ENCODE measurements at places on chromosomes 5 and 9.

DNA sequence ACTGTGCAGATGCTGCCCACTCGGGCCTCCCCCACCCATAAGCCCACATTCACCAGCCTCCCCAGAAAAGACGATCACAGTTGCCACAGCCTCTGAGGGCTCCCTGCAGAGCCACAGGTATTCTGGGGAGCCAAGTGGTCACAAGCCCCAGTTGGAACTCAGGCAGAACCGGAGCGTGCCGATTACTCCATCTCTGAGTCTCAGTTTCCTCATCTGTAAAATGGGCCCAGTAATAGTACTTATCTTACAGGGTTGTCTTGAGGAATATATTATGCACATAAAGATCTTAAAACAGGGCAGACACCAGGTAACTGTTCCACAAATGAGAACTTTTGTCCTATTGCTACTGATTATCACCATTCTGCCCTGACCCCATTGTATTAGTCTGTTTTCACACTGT lies 57.7 kb upstream of the FUBP3 start:
- no peak for DNase-seq

DNA sequence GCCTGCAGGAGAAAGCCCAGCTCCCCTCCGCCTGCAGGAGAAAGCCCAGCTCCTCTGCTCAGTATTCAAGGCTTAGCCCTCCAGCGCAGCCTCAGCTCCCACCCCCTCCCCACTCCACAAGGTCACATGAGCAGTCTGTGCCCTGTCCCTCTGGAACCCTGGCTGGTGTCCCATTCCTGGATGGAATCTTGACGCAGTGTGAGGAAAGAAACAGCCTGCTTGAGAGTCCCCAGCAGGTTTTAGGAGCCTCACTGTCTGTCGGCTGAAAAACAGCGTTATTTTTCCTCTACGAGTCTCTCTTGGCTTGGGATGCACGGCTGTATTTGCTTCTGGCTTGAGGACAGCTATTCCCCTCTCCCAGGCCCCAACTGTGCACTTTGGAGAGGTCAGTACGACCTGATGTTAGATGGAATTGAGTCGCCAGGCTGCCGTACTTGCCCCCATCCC lies 210.1 kb upstream of the TRIM32 start:
- no peak for DNase-seq

DNA sequence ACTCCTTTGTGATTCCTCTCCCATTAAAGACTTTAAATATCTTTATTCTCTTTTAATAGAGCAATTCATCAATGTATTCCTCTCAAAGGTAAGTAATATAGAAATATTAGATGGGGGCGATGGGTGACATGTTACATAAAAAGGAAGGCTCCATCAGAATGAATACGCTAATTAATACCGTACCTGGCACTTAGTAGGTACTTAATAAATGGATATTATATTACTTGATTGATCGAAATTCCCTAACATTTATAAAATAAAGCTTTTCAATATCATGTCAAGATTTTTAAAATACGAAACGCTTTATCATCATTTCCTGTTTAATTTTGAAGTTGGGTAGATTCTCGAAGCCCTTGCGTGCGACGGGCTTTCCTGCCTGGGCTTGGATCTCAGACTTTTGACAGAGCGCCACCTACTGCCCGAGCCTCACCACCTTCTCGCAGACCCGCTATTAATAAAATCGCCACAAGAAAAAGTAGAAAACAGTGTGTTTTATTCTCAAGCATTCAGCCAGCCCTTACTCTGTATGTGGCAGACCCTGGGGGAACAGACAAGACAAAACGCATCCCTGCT lies 99.4 kb downstream of the C5orf15 start:
- peak; percentile 73 for DNase-seq

GRCh38 chr5:172834415-172835289 lies 601 bp downstream of the ERGIC1 start:
- DNase-seq: peak; percentile 53

DNA sequence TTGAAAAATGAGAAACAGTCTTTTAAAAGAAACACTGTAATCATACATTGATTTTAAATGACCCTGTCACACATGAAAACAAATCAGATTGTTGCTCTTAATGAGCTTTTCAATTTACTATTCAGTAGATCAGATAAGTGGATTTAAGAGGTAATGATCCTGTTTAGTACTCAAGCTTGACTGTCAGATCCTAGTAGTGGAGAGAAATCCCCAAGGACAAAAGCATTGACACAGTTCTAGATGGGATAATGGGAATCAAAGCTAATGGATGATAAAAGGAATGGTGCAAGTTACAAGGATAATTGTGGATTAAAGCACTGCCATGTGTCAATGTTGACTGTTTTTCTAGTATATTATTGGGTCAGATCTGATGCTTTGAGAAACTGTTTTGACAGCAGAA lies 142.3 kb upstream of the TLX3 start:
- no peak for DNase-seq

DNA sequence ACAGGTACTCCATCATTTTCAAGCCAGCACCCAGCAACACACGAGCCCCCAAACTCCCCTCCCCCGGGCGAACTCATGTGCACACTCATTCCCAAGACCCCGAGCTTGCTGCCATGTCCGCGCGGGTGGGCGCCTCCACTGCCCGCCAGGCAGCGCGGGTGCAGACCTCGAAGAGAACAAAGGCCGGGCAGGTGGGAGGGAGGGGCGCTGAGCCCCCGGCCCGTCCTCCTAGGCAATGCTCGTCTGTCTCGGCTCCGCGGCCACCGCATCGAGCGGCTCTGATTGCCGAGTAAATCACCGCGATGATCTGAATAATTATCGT lies 47.1 kb upstream of the PSD2 start:
- no peak for DNase-seq

DNA sequence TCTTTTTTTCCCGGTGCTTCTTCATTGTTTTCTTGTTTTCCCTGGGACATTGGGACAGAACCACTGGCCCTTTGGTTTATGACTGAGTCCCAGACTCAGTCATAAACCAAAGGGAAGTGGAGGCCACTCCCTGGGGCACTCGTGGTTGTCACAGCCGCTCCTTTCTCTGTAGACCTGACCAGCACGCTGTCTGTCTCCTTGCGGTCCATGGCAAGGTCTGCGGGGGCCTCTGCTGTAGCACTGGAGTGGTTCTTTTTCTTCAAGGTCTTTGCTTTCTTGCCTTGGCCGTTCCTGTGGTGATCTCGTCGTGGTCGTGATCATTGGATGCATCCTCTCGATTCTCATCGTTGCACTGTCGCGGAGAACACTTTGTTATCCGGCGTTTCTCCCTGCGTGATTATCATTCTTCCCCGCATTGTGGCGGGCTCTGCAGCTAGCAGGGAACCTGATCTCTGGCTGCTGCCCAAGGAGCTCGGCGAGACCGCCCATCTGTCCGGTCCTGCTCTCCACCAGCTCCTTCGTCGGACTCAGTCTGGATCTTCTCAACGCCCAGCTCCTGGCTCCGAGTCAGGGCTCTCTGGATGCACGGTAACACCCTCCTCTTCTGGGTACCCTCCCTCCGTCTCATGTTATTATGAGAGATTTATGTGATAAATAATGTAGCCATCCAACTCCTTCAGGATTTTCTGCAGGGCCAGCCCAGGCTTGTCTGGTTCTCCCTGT lies 43.5 kb upstream of the MPDZ start:
- DNase-seq: no peak

DNA sequence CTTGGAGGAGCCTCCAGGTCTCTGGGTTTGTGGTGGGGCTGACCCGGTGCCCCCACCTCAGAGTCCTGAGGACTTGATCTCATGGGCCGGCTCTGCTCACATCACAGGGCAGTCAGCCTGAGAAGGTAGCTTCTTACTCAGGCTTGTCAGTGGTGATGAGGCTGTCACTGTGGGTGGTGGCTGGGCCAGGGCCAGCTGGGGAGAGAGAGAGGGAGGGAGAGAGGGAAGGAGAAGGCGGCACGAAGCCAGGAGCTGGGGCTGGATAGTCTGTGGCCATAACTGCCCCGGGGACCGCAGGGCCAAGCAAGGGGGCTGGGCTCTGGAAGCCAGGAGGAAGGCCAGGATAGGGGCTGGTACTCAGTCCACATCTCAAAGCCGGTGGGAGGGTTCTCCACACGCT lies 6.5 kb downstream of the NTNG2 start:
- no peak for DNase-seq

DNA sequence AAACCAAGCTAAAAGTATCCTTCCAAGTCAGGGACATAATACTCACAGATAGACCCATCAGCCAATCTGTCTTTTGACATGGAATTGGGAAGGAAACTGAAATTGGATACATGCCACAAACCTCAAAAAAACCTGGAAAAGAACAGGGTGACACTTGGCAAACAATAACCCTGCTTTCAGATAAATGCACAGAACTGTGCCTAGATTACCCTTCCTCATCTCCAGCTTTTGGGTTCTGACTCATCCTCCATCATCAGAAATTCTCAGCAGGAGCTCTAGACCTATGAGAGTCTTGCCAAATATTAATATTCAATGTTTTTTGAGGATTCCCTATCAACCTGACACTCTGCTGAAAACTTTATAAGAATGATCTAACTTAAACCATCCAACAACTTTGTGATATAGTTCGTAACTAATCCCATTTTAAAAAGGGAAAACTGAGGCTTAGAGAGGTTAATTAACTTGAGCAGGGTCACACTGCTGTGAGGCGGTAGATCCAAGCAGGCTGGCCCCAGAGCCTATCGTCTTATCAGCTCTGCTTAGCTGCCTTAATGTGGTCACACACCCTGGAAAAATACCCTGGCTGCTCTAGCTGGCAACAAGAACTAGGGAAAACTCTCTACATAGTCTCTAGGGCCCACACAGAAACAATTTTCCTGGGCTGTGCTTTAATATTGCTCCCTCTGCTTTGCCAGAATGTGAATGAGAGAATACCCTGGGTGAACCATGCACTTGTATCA lies 157.0 kb upstream of the TRPC7 start:
- no peak for DNase-seq

Measured in suppressor macrophage treated with lipopolysaccharide for 1 hour (primary cell).